ENCODE measurements at places on chromosomes 6 and 20.
A peak's percentile ranks its signal among the peaks of the same experiment; 100 is the strongest.

GRCh38 chr6:380234-381218, 11.0 kb upstream of the IRF4 start:
- DNase-seq = no peak

DNA sequence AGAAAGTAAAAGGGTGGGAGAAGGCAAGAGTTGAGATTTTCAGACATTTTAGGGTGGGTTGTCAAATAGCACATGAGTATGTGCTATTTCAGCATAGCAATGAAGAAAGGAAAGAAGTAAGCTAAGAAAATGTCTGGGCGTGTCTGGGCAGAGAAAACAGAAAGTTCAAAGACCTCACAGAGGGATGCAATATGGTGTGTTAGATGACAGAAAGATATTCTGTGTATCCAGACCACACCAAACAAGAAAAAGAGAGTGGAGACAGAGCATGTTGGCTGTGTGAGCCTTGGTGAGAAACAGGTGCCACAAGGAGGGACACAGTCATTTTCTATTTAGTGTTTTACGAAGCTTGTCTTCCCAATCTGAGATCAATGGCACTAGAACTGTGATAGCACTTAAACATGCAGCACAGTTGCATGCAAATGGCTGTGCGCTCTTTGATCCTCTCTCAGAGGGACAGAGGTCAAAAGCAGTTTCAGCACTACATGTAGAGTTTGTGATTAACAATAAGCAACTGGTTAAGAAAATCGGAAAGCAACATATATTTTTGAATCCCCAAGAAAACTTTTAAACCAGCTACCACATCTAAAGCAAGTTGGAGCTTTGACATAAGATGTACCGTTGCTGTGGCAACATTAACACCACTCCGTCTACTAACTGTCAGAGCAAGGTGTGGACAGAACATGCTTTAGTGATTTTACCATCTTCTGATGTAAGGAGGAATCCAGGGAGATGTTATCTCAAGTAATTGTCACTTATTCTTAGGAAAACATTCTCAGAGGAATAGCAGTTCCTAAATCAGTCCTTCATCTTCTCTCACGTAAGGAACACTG, 515.5 kb upstream of the NOX3 start:
- DNase-seq = no peak

DNA sequence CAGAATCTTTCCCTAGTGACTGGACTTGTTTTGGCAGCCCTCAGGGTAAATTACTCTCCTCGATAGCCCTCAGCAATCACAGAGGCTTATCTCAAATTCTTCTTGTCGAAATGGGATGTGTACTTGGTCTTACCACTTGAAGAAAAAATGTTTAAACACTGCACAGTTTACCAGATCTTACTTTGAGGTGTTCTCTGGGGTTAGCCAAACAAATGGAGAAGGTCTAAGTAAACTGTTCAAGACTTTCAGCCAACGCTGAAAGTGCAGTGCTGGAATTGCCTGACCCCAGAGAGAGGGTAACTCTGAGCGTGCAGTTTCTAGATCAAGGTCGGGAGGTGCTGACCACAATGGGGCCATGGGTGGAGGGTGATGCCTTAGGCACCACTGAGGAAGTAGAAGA, 39.2 kb downstream of the MYLIP start:
- DNase-seq = no peak

- peak; percentile 50 for DNase-seq
Observed at GRCh38 chr6:156808287-156808686, 31.1 kb downstream of the ARID1B start.

DNA sequence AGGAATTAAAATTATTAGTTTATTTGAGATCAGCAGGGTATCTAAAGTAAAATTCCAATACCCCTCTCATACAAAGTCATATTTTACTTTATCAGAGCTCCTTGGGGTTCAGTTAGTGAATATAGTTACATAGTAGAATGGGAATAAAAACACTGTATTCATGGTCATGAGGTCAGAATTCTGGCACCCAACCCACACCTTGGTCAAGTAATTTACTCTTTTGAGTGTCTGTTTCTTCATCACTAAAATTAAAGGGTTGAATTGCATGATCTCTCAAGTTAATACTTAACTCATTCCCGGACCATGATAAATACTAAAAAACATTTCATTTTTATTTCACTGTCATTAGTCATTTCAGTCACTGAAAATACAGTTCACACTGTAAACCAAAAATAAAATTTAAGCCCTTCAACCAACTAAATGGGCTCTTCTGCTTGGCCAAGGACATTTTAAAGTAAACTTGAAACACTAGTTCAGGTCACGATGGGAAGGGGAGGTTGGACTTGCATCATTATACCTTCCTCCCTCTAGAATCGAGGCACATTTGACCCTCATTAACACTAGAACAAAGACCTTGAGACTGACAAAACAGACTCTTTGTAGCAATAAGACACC, 21.1 kb upstream of the HLA-DRB1 start:
- no peak for DNase-seq

- no peak for DNase-seq
Observed at GRCh38 chr6:129516787-129517186, 193.2 kb downstream of the ARHGAP18 start.

- DNase-seq = no peak
Observed at GRCh38 chr20:33412484-33412838, 11.1 kb upstream of the CDK5RAP1 start.

DNA sequence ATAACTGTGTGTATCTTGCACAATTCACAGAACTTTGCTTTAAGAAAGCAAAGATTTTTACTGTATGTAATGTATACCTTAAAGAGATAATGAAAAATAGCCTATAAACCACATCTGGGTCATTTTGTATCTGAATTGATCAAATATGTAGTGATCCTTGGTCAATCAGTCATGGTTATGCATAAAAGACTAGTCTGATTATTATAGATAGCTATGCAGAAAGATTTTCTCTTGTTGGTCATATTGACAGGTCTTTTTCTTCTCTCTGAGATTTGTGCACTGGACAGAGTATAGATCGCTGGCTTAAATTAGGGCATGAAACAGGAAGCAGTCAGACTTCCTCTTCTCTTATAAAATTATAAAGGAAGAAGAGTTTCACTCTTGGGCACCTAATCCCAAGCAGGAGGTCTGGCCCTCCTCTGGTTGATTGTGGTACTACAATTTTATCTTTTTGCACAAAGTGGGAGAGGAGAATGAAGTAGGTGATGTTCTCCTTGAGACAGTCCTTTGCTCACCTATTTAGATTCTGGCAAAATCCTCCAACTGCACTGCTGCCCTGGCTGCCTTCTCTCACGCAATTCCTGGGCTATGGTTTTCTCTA, 380.9 kb upstream of the RGS17 start:
- DNase-seq = peak; percentile 57

DNA sequence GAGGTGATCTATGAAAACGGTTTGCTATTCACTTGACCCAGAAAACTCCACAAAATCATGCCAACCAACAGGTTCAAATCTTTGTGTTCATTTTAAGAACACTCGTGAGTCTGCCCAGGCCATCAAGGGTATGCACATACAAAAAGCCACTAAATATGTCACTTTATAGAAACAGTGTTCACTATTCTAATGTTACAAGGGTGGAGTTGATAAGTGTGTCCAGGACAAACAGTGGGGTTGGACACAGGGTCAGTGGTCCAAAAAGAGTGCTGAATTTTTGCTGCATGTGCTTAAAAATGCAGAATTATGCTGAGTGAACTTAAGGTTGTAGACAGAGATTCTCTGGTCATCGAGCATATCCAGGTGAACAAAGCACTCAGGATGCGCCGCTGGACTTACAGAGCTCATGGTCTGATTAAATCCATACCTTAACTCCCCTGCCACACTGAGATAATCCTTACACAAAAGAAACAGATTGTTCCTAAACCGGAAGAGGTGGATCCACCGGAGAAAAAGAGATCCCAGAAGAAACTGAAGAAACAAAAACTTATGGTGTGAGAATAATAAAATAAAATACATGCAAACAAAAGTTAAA, 23.5 kb downstream of the KIAA0408 start:
- peak; percentile 28 for DNase-seq

DNA sequence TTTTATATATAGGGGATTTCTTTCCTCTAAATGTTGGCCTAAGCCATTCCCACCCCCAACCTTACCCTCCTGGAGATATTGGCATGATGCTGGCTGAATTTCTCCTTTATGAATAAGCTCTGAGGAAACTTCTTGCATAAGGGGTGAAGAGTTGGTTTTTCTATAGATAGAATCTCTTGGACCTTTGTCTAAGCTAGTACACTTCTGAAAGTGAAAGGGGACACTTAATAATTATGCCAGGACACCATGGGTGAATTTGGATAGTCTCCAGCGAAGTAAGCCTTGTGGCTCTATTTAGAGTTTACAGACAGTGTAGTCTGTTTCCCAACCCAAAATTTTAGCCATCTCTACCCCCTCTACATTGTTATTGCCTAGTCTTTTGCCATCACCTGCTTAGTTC, 27.1 kb upstream of the FABP7 start:
- no peak for DNase-seq

GRCh38 chr6:1595271-1596087, 14.2 kb upstream of the FOXC1 start:
- DNase-seq = no peak

DNA sequence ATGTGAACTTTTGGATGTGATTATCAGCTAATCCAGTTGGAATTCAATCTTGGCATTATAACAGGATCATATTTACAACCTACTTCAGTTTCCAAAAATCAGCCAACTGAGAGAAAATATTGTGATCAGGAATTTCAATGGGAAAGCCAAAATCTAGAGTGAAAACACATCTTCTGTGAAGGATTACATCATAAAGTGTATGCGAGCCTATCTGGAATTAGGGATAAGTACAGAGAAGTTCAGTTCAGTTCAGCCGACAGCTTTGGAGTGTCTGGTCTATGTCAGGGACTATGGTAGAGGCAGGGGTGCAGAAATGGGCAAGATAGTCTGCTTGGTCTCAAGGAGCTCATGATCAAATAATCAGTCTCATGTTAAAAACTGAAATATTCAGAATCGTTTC, 12.3 kb upstream of the PRIM2 start:
- DNase-seq = no peak

Data from NCI-H524 (cell line).